ENCODE measurements at places on chromosomes 2 and 18.

GRCh38 chr2:128215897-128216642 is 102.6 kb downstream of the HS6ST1 start:
- DNase-seq = no peak

- DNase-seq = peak; percentile 16
Measured at GRCh38 chr2:26848336-26849055, 564 bp downstream of the DPYSL5 start.

- DNase-seq = no peak
Measured at GRCh38 chr18:10140461-10141282, 226.9 kb downstream of the VAPA start.

GRCh38 chr18:22088996-22089640 is 80.3 kb upstream of the GATA6 start:
- no peak for DNase-seq

DNA sequence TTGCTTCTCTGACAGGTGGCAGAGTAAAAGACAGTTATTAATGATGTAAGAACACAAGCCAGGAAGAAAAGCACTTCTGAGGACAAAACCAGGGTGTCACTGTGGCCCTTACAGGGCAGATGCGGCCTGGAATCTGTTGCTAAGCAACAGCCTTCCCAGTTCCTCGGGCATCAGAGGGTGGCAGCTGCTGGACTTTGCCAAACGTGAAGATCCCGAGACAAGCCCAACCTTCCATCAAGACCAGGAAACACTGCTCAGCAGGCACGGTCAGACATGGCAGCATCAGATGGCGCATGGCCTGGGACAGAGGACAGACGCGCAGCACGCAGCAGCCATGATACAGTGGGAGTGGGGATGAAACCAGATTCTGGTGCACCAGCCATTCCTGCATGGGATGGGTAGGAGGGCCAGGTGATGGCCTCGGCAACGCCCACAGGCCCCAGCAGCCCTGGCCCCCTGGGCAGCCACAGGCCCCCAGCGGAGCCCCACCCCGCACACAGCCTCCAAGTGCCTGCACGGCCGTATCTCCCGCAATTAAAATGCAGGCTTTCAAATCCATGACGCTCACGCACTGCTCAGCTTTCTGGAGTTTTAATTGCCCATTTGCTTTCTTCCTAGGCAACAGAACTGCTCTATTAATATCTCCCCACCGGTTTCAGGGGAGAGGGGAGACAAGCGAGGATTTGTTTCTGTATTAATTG is 89.0 kb downstream of the EIPR1 start:
- no peak for DNase-seq

- peak; percentile 90 for DNase-seq
Measured at GRCh38 chr2:224025874-224026273, 13.2 kb downstream of the SERPINE2 start.

DNA sequence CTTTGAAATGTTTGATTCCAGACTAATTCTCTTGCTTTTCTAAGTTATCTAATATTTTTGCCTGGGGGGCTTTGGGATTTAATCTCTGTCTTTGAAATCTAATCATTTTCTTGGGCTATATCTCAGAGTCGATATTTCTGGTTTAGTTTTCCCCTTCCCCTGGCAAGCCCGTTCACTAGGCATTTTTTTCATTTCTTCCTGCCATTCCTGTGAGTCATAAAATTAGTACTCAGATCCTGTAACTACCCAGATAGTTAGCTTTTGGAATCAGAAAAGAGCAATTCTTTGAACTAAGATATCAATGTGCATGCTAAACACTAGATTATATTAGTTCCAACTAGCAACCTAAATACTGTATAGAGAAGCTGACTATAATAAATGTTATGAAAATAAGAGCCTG is 29.4 kb upstream of the RNF149 start:
- DNase-seq = no peak

DNA sequence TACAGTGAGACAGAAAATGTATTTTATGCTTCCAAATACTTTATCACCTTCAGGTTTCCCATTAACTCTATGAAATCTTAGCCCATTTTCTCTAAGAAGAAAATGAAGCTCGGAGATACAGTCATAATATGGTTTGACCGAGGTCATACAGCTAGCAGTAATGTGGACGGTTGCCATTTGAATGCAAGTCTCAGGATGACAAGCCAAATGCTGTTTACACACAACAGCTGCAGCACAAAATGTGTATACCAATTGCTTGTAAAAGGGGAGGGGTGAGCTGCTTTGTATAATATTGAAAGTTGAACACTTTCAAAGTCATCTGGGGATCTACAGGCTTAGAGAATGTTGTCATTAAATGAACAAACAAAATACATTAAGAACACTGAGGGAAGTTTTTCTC is 93.8 kb upstream of the FSIP2 start:
- no peak for DNase-seq

DNA sequence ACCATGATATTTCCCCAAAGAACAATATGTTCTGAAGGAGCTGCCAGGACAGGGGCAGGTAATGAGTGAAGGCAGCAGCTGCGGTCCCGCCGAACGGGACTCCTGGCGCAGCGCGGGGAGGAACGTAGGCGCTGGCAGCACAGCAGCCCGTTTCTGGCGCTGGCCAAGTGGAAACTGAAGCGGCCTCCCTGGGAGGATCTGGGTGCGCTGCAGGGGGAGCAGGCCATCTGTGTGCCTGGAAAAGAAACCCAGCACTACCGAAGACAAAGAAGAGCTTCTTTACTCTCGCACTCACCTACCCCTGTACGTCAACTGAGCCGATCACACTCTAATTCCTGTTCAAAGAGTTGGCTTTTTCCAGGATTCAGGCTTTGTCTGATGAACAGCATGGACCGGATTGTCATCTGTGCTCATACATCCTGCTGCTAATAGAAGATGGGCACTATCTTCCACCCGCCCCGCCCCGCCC is 11.8 kb downstream of the G6PC2 start:
- no peak for DNase-seq

DNA sequence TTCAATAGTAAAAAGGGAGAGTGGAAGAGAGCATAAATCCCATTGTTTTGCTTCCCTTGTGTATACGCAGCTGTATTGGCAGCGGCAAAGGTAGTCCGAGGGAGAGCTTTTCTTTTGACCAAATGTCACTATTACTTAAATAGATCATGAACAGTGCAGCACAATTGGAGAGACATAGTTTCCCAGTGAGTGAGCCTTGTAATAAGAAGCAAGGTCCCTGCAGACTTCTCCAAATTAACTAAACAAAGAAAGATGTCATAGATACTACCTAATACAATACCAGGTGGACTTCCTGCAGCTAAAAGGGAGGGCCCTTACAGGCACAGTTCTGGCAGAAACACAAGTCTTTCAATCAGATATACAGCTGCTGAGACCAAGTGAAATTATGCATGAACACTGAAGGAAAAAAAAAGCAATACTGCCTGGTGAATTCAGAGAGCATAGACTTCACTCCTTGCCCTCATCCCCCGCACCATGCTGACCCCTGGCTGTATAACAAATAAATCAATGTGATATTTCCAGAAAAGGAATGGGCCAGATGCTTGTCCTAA is 404.7 kb upstream of the CDH2 start:
- no peak for DNase-seq

- DNase-seq = no peak
Measured at GRCh38 chr2:101766871-101767739, 69.6 kb downstream of the MAP4K4 start.

GRCh38 chr2:231037731-231038482 is 584 bp downstream of the C2orf72 start:
- no peak for DNase-seq

DNA sequence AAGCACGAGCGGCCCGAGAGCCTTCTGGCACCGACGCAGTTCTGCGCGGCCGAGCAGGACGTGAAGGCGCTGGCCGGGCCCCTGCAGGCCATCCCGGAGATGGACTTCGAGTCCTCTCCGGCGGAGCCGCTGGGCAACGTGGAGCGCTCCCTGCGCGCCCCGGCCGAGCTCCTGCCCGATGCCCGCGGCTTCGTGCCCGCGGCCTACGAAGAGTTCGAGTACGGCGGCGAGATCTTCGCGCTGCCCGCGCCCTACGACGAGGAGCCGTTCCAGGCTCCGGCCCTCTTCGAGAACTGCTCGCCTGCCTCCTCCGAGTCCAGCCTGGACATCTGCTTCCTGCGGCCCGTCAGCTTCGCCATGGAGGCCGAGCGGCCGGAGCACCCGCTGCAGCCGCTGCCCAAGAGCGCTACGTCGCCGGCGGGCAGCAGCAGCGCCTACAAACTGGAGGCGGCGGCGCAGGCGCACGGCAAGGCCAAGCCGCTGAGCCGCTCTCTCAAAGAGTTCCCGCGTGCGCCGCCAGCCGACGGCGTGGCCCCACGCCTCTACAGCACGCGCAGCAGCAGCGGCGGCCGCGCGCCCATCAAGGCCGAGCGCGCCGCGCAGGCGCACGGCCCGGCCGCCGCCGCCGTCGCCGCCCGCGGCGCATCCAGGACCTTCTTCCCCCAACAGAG is 70.4 kb downstream of the ARHGEF33 start:
- DNase-seq = peak; percentile 78

DNA sequence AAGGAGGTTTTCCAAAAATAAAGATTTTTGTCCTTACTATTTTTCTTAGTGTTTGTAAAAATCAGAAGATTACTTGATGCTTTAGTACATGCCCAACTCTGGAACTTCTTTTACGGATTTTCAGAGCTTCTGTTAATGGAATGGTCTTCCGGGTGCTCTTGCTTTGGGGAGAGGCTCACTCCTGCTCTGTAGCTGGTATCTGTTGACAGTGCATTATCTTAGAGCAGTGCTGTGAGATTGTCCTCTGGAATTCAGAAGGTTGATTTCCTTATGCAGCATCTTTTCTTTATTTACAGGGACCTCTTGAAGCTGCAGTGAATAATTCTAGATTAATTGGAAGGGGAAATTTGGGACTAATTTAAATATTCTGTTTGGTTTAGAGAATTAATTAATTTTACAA is 4.6 kb downstream of the MAPRE2 start:
- DNase-seq = no peak

GRCh38 chr2:203021991-203022390 is 7.3 kb downstream of the NBEAL1 start:
- no peak for DNase-seq

- DNase-seq = no peak
Measured at GRCh38 chr2:7593360-7593759, 676.1 kb downstream of the RNF144A start.

- no peak for DNase-seq
Measured at GRCh38 chr18:7754258-7754657, 187.1 kb downstream of the PTPRM start.

DNA sequence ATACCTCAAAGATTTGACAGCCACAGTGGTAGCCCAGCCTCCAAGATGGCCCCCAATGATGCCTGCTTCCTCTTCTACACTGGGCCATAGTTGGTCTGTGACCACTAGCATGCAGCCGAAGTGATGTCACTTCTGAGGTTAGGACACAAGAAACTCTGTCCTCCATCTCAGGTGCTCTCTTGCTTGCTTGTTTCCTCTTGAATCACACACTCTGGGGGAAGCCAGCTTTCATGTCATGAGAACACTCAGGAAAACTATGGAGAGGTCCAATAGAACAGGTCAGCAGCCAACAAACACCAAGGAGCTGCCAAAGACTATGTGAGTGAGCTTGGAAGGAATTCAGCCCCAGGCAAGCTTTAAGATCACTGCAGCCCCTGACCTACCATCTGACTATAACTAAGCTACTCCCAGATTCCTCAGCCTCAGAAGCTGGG is 3.3 kb upstream of the ADAM17 start:
- peak; percentile 22 for DNase-seq

- DNase-seq = no peak
Measured at GRCh38 chr2:167198009-167198408, 309.7 kb downstream of the XIRP2 start.

DNA sequence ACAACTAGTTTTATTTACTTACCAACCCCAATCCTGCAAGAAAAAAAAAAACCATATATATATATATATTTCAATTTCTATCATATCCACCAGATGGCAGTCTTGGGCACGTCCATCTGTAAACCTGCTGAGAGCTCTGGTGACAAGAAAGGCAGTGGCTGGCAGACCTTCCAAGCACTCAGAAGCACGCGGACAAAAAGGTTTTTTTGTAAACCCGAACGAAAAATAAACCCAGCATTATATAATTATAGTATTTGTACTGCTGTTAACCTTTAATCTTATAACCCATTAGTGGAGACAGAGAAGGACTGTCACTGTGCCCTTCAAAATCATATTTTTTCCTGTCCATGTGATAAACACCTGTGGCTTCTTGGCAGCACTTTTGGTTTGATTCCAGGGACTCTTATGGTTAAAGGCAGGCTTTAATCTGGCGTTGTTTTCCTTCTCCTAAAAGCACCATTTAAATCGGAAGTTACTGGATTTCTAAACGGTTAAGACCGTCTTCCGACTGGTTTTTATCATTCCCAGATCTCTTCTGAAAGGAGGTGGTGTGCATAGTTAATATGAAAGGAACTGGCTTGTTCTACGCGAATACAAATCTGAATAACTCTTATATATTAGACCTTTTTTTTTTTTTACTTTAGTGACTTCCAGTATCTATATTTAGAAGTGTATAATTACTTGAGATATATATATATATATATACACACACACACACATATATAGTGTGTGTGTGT is 31.0 kb upstream of the SLC3A1 start:
- DNase-seq = peak; percentile 67

- no peak for DNase-seq
Measured at GRCh38 chr2:40935349-40935748, 483.5 kb upstream of the SLC8A1 start.

DNA sequence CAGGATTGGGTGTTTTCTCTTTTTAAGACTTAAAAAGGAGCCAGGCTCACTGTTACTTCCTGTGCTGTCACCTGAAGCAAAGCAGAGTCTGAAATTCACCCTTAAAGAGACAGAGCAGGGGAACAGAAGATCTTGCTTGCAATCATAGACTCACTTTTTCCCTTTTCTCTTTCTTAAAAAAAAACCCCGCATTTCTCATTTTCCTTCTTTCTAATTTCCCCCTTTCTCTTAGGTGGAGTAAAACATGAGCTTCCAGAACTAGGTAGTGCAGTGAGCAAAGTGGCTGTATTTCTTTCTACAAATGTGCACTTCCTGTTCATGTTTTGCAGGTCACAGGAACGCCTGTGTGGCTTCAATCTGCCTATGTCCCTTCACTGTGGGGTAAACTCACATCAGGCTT is 381.2 kb downstream of the LPIN1 start:
- DNase-seq = peak; percentile 29

GRCh38 chr2:162265666-162266459 is 22.6 kb upstream of the FAP start:
- DNase-seq = no peak

DNA sequence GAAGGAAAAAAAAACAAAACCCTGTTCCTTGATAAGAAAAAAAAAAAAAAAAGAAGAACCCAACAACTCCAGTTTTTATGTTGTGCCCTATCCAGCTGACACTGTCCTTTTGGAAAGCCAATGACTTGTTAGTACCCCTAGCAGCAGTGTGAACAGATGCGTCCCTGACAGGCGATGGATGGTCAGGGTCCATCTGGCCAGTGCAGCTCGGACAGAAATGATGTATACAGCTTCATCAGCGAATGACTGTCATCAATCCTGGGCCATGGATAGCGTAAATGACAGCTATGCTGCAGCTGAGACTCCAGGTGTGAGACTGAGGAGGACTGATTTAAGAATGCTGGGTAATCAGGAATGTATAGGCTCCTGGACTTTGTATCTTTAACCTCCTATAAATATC is 318.8 kb upstream of the FIGN start:
- no peak for DNase-seq

Data from activated CD8-positive, alpha-beta T cell treated with anti-CD3 and anti-CD28 coated beads for 36 hours (primary cell).